ENCODE measurements at places on chromosomes 5 and 9. TPM values are rescaled to one million over a fixed set of nuclear protein-coding genes. Genes with fewer than 3 reads are reported as not detected.
A peak's percentile ranks its signal among the peaks of the same experiment; 100 is the strongest.

GRCh38 chr5:72231991-72232703 is 87.9 kb downstream of the MRPS27 start:
- H3K36me3 ChIP-seq = peaks cover 56% of the 10 kb centered on the region
- peak; percentile 40 for DNase-seq
- peak overlapping the region; percentile 10 for H3K27ac ChIP-seq
- H3K27me3 ChIP-seq = no peaks in the 10 kb centered on the region

Gene UHRF2
- 59.3 TPM for total RNA-seq

Gene DNAH5
- not detected for total RNA-seq

Gene MARCOL
- total RNA-seq = not detected

Gene DAB2
- not detected for total RNA-seq

DNA sequence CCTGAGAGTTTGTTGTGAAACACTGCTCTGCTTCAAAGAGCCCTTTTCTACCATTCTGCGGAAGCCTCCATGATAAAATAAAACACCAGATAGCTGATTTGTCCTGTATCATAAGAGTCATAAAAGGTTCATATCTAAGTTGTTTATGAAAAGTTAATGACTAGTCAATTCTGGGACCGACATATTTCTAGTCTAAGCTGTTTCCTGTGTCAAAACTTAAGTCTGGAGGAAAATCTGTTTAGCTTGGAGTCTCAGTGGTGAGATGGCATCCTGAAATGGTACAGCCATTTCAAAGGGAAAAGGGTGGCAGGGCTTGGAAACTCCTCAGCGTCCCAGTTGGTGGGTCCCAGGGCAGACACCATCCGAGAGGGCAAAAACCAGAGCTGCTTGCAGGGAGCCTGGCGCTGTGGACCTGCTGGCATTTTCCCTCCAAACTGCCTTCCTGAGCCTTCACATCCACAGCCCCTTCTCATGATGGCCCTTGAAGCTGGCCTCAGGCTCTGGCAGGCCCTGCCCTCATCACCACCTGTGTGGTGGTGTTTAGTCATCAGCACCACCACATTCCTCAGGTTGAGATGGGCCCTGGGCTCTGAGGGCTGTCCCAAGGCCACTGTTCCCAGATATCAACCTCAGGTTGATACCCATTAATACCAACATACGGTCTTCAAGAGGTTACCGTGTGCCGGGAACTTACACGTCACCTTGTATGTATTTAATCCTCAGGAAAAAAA is 184.0 kb downstream of the HSPA4 start:
- H3K36me3 ChIP-seq = no peaks in the 10 kb centered on the region
- DNase-seq = no peak
- H3K4me1 ChIP-seq = peaks cover 2% of the 10 kb centered on the region
- no peak overlapping the region for H3K27ac ChIP-seq
- no peaks in the 10 kb centered on the region for H3K27me3 ChIP-seq

Gene GADD45G
- 7.7 TPM for total RNA-seq

DNA sequence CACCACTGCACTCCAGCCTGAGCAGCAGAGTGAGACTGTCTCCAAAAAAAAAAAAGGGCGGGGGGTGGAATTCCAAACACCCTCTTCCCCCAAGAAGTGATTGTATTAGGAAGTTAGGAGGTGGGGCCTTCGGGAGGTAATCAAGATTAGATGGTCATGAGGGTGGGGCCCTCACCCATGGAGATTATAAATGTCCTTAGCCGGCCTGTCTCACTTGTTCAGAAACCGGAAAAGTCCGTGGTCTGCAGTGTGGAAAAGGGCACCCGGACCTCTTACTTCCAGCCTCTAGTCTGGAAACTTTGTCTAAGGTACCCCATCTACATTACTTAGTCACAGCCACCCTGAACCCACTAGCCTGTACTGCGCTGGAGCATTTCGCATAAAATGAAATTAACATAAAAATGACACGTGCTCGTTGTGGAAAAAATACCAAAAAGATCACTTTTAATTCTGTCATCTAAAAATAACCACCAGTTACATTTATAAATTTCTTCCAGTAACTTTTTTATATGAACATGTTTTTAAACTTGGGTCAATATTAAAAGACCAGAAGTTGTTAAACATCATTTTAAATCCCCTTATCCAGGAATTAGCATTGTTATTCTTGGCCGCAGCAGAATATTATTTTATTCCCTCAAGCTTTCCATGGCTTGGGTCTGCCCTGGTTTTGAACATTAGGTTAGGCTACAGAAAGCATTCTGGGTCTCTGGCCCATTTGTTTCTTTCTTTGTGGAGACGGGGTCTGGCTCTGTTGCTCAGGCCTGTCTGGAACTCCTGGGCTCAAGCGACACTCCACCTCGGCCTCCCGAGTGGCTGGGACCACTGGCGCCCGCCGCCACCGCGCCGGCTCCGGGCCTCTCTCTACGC is 1.2 kb upstream of the CKS2 start:
- DNase-seq = no peak
- peak overlapping the region; percentile 96 for H3K4me3 ChIP-seq

GRCh38 chr5:125375143-125375542 is 628.7 kb upstream of the ZNF608 start:
- H3K27me3 ChIP-seq = no peaks in the 10 kb centered on the region
- H3K4me3 ChIP-seq = no peak overlapping the region
- no peaks in the 10 kb centered on the region for H3K36me3 ChIP-seq
- DNase-seq = no peak
- H3K4me1 ChIP-seq = no peaks in the 10 kb centered on the region

Gene FBP1
- total RNA-seq = 0.21 TPM

- H3K27ac ChIP-seq = no peak overlapping the region
- H3K36me3 ChIP-seq = no peaks in the 10 kb centered on the region
- no peaks in the 10 kb centered on the region for H3K4me1 ChIP-seq
- DNase-seq = no peak
- H3K27me3 ChIP-seq = no peaks in the 10 kb centered on the region
These were observed 722.0 kb upstream of the ADAMTS16 start for GRCh38 chr5:4418084-4418483.

GRCh38 chr9:35731415-35732184 is 395 bp downstream of the TLN1 start:
- peaks cover 23% of the 10 kb centered on the region for H3K4me1 ChIP-seq
- peak; percentile 52 for DNase-seq
- peaks cover 27% of the 10 kb centered on the region for H3K36me3 ChIP-seq
- H3K27ac ChIP-seq = peak overlapping the region; percentile 89

GRCh38 chr9:37037503-37038301 is 3.6 kb upstream of the PAX5 start:
- H3K4me1 ChIP-seq = peaks cover 36% of the 10 kb centered on the region
- no peak overlapping the region for H3K27ac ChIP-seq
- DNase-seq = no peak

Gene SYNPO
- not detected for total RNA-seq

Gene RIMOC1
- total RNA-seq = 19.9 TPM

Gene EPB41L4B
- total RNA-seq = not detected

DNA sequence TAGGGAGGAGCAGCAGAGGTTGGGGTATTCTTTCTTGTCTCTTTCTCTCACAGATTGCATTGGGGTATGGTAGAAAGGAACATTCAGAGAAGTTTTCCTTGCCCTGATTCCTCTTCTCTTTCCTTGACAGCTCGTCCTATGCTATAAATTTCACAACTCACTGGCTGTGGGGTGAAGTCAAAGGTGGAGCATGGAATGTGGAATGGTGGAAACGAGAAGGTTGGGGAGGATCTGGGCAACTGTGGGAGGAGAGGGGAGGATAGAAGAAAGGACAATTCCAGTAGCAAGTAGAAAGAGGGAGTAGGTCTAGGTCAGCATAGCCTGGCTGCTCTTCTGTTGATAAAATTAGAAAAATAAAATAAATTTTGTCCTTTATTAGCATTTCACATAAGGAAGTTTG is 39.0 kb upstream of the POC5 start:
- no peak overlapping the region for H3K27ac ChIP-seq
- no peaks in the 10 kb centered on the region for H3K4me1 ChIP-seq
- H3K4me3 ChIP-seq = no peak overlapping the region
- no peak for DNase-seq
- H3K36me3 ChIP-seq = no peaks in the 10 kb centered on the region

GRCh38 chr9:128153060-128153946 is 4.0 kb downstream of the LCN2 start:
- DNase-seq = no peak
- no peak overlapping the region for H3K27ac ChIP-seq
- H3K4me3 ChIP-seq = no peak overlapping the region
- H3K36me3 ChIP-seq = no peaks in the 10 kb centered on the region
- H3K27me3 ChIP-seq = no peaks in the 10 kb centered on the region

DNA sequence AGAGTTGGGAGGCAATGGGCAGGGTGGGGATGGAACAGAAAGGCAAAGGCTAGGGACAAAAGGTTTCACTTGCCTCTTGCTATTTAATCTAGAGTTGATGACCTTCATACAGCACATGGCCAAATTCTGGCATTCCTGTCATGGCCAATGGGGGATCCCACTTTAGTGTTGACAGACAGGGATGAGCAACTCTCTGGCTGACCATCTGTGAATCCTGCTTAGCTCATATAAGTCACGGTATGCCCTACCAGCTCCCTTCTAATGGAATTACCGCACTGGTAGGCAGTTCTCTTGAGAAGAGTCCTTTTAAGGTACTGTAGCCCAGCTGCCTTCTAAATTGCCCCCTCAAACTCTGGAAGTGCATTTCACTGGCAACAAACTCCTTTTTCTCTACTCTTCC is 76.1 kb downstream of the MAMDC2 start:
- no peak for DNase-seq
- no peaks in the 10 kb centered on the region for H3K36me3 ChIP-seq
- H3K4me1 ChIP-seq = no peaks in the 10 kb centered on the region
- peaks cover 6% of the 10 kb centered on the region for H3K27me3 ChIP-seq
- no peak overlapping the region for H3K27ac ChIP-seq

Gene ANKRD18A
- 0.11 TPM for total RNA-seq

Gene PDE6A
- total RNA-seq = not detected

GRCh38 chr9:130780415-130780814 is 54.6 kb upstream of the ABL1 start:
- peaks cover 3% of the 10 kb centered on the region for H3K36me3 ChIP-seq
- no peak overlapping the region for H3K4me3 ChIP-seq
- DNase-seq = no peak
- no peak overlapping the region for H3K27ac ChIP-seq
- H3K4me1 ChIP-seq = no peaks in the 10 kb centered on the region

DNA sequence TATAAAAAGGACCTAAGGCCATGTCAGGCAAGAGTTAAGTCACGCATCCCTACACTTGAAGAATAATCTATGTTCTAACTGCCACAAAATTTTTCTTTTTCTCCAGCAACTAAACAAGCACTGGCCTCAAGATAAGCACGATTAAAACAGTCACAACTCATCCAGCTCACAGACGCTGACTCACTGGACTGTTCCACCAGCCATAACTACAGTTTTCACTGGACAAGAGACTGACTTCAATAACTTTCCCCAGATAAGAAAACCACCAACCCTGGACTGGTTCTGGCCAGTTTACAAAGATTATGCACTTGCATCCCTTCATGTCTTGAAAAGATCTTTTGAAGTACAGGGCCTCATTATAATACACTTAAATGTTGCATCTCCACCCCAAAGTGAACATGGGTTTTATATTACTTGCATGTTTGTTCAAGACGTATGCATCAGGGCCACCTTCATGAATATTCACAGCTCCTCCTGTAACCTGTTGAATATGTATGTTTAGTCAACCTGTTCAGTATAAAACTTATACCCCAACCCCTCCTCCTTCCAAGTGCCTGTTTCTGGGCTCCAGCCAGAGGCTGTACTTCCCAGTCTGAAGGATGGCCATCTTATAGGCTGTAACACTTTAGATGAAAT is 129.3 kb upstream of the EPB41L4A start:
- H3K4me3 ChIP-seq = no peak overlapping the region
- H3K27ac ChIP-seq = no peak overlapping the region
- H3K27me3 ChIP-seq = peaks cover 11% of the 10 kb centered on the region
- H3K4me1 ChIP-seq = no peaks in the 10 kb centered on the region
- no peaks in the 10 kb centered on the region for H3K36me3 ChIP-seq

Gene SUSD3
- 57.9 TPM for total RNA-seq

DNA sequence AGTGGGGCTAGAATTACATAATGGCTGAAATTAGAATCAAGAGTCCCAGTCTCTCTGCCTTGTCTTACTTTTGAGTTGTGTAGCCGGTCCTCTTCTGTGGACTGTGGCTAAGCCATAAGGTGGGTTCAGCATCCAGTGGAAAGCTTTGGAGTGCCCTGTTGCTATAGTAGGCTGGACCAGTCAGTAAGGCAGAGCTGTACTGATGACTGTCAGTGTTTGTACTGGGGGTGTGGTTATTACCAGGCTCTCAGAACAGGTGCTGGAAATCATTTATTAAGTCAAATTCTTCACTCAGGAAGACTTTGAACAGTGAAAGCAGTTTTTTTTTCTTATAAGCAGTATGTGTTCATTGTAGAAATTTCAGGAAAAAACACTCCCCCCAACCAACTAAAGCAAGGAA is 129.4 kb downstream of the ZSWIM6 start:
- no peak for DNase-seq
- H3K36me3 ChIP-seq = no peaks in the 10 kb centered on the region
- no peak overlapping the region for H3K4me3 ChIP-seq

DNA sequence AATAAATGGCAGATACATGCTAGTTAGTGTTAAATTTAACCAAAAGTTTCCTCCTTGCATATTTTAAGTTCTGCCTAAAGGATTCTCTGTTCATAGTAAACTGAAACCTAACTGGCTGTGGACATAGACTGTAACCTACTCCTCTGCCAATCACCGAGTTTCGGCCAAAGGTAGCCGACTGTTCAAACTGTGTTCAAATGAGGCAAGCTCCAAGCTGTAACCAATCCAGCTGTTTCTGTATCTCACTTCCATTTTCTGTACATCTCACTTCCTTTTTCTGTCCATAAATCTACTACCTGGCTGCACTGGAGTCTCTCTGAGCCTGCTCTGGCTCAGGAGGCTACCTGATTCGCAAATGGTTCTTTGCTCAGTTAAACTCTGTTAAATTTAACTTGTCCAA is 44.1 kb downstream of the KCNV2 start:
- H3K4me3 ChIP-seq = no peak overlapping the region
- no peaks in the 10 kb centered on the region for H3K27me3 ChIP-seq
- peaks cover 63% of the 10 kb centered on the region for H3K4me1 ChIP-seq
- H3K36me3 ChIP-seq = peaks cover 69% of the 10 kb centered on the region
- H3K27ac ChIP-seq = no peak overlapping the region

GRCh38 chr9:136546697-136547501 is 1.1 kb upstream of the NOTCH1 start:
- peaks cover 45% of the 10 kb centered on the region for H3K4me1 ChIP-seq
- peaks cover 2% of the 10 kb centered on the region for H3K27me3 ChIP-seq
- peak overlapping the region; percentile 73 for H3K4me3 ChIP-seq
- DNase-seq = peak; percentile 64

GRCh38 chr9:101708855-101709254 is 29.6 kb downstream of the GRIN3A start:
- H3K27me3 ChIP-seq = peaks cover 22% of the 10 kb centered on the region
- H3K4me1 ChIP-seq = peaks cover 4% of the 10 kb centered on the region
- DNase-seq = no peak
- no peak overlapping the region for H3K4me3 ChIP-seq

Gene ZCCHC9
- total RNA-seq = 29.9 TPM

- no peak overlapping the region for H3K27ac ChIP-seq
- H3K4me3 ChIP-seq = no peak overlapping the region
- H3K27me3 ChIP-seq = no peaks in the 10 kb centered on the region
- peak; percentile 28 for DNase-seq
- peaks cover 2% of the 10 kb centered on the region for H3K36me3 ChIP-seq
- H3K4me1 ChIP-seq = no peaks in the 10 kb centered on the region
These were observed 92.9 kb upstream of the GRHPR start for GRCh38 chr9:37329576-37329975.

- H3K27ac ChIP-seq = no peak overlapping the region
- H3K4me1 ChIP-seq = no peaks in the 10 kb centered on the region
- no peak for DNase-seq
- no peak overlapping the region for H3K4me3 ChIP-seq
These were observed 7.8 kb downstream of the AGPAT2 start for GRCh38 chr9:136679431-136679941.

Data from activated CD8-positive, alpha-beta T cell treated with anti-CD3 and anti-CD28 coated beads, Interleukin-2, amount 10 ng/mL, durations not matched to agents 7 days and 5 days (primary cell).